Activated CD8-positive, alpha-beta memory T cell treated with anti-CD3 and anti-CD28 coated beads, Interleukin-2, amount 50 U/mL, for 48 hours (primary cell): ENCODE measurements at places on chromosomes 12 and 14.

DNA sequence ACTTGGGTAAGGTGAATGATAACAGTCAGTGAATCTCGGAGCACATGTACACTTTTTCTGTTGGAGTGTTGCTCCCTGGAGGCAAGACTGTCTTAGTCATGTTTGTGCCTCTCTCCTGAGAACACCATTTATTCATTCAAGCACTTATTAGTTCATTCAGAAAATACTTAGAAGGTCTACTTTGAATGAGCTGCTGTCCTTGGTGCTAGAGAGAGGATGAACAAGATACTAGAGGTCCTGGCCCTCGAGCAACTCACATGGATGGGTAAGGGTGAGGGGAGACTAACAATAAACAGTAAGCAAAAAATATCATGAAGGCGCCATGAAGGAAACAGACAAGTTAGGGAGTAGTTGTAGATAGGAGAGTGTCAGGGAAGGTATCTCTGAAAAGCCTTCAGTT is 17.1 kb upstream of the SAMD4A start:
- no peak for DNase-seq

GRCh38 chr12:117649796-117650195 is 288.4 kb upstream of the NOS1 start:
- no peak for DNase-seq

- DNase-seq, result no peak
Measured at GRCh38 chr12:12408265-12408690, 51.4 kb downstream of the BORCS5 start.

- no peak for DNase-seq
Measured at GRCh38 chr14:21350539-21350938, 33.3 kb downstream of the SUPT16H start.

DNA sequence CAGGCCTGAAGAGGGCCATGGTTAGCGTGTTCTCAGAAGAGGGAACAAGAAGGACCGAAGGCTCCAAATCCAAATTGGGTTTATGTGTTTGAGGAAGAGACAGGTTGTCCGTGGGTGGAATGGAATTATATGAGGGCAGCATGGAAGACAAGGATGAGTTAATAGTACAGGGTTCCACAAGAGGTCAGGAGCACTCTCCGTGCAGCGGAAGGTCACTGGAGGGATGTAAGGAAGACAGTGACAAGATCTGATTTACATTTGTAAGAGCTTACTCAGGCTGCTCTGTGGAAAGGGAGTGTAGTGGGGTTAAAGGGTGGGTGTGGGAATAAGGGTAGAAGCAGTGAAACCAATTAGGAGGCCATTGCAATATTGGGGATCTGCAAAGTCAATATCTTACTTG is 97.0 kb downstream of the TPH2 start:
- DNase-seq, result no peak

DNA sequence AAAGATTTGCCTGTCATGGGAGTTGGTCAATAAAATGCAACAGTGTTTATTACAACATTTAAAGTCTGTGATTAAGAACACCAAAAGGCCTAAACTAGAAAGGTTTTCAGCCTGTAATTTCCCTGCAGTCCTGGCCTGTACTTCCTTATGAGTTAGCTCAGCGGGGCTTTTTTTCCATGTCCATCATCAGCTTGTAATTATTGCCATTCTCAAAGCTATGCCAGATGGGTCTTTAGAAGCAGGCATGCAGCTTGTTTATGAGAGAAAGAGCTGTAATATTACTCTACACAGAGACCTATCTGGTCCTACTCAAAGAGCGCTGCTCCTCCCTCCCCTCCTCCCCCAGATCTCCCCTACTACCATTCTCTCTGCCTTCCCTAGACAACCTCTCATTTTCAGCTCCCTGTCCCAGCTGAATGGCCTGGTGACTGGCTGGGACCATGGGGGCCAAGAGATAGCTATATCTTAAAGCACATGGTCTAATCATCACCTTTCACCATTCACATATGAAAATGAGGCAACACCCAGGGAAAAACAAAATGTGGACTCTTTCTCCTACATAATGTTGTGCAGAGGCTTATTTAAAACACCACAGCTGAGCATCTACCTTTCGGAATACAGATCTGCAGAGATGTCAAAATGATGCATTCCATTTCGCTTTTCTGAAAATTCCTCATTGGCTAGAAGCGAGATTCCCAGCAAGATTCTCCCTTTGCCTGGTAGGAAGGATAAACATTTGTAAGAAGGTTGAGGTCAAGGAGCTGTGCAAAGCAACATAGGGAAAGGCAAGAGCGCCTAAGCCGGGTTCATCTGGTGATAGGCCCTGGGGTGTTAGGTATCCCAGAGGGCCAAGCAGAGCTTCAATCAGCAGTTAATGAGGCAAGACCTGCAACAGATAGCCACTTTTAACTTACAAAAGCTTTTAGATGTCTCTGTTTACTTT is 209.7 kb upstream of the CDKN3 start:
- no peak for DNase-seq

- no peak for DNase-seq
Measured at GRCh38 chr12:68521848-68522502, 88.7 kb upstream of the RAP1B start.

- no peak for DNase-seq
Measured at GRCh38 chr14:88163731-88164255, 158.9 kb downstream of the GPR65 start.

DNA sequence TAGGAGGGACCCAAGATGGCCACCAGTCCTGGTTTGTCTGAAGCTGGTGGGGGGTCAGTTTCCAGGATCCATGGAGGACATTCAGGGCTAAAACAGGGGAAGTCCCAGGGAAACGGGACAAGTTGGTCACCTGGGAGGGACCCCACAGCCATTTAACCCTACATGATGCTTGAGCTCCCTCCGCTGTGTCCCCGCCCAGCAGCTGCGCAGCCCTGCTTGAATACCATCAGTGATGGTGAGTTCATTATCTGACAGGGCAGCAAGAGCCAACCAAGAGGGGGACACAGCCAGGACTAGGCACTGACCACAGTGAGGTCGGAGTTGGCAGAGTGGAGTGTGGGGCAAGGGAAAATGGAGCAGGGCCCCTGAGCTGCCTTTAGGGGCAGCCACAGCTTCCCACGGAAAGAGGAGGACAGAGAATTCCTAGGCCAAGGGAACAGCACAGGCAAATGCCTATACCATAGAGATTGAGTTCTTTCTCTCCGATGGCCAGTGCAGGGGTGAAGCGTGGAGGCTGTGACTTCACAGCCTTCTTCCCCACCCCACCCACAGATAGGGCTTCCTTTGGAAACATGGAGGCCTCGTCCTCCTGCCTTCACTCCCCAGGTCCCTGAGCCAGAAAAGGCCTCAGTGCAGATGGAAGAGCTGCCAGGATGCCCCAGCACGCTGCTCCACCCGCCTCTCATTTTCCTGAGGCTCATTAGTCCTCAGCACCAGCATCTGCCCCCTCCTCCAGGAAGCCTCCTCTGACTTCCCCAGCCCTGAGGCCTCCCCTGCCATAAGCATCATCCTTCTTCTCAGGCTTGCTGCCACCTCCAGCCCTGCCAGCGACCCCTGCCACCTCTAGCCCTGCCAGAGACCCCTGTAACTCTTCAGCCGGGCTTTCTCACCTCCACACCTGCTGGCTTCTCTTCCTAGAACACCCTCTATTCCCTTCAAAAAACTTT is 51.4 kb downstream of the CYP46A1 start:
- DNase-seq, result no peak

- no peak for DNase-seq
Measured at GRCh38 chr12:130728158-130729058, 12.3 kb upstream of the RIMBP2 start.

DNA sequence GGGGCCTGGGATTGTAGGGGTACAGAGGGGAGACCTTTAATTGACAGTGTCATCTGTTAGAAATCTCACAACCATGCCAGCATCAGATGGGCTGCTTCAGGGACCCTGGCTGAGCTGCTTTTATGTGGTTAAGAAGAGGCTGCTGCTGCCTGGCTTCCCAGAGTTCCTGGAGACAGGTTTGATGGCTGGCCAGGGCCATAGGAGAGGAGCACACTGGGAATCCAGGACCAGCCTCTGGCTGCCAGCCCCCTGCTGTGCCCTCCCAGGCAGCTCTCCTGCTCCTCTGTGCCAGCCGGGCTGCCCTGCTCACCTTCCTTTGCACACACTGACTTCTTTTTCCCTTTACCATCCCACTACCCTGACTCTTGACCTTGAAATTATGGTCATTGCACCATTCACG is 507 bp upstream of the KRT73 start:
- no peak for DNase-seq

GRCh38 chr12:105198961-105199360 is 37.0 kb downstream of the APPL2 start:
- no peak for DNase-seq
